ENCODE measurements at places on chromosomes 3 and 15.

DNA sequence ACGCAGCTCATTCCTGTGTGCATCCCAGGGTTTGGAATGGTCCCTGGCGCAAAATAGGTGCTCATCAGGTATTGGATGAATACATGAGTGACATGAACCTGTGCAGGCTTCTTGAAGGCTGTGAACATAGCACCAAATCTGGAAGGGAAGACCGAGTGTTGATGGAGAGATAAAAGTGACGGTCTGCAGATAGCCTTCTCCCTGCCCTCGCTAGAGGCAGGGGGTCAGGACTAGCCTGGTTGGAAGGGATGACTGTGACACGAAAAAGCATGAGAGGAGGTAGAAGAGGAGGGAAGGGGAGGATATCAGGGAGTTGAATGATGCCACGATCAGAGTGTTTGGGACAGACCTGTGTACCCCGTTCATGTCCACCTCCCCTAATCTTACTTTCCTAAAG, 267.1 kb downstream of the XXYLT1 start:
- no peak for DNase-seq

DNA sequence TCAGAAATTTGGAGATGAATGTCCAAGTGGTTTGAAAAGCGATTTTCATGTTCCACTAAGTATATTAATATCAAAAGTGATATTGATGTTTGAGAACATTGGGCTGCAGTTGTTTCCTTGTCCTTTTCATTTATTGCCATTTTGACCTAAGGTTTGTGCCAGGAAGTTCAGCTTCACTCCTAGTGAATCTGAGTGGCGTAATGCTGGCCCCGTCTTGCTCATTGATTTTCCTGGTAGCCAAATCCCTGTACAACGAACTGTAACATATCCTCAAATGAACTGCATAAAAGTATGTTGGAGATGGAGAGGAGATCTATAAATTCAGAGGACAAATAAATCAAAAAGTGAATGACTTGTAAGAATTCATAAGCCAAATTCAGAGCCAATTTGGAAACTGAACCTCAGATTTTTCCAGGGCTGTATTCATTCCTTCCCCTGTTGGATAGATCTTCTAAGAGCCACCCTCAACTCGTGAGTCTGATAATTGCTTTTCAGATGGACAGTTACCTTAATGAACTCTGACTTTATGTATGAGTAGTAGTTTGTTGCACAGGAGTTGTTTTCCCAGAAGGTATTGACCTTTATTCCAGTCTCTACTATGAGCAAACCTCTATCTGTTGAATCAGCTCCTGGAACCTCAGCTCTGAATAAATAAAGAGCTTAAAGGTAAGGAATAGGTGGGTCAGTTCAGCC, 72.8 kb downstream of the ITPR1 start:
- no peak for DNase-seq

DNA sequence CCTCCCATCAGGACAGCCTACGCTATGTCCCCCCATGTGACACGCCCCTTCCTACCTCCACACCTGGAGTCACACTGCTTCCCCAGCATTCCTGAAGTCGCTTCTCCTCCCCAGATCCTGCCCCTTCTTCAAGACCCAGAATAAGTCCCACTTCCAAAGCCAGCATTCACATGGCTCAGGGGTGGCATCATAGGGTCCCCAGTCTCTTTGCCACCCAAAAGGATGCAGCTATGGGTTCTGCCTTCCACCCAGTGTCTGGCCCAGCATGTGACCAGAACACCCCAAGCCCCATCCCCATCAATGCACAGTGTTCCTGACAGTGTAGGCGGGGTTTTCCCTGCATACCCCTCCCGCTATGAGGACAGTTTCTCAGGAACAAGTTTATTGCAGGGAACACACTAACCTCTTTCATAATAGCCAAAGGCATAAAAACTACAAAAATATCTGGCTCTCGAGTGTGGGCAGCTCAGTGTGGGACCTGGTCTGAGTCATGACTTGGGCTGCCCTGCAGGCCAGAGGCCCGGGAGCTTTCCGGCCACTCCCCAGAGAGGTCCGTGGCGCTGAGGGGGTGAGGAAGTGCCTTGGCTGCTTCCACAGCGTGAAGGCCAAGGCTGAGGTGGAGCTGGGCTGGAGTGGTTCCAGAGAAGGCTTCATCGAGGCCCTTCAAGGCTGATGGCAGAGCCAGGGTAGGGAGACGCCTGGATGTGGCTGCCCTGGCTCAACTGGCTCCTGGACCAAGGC, 5.8 kb downstream of the ISLR start:
- DNase-seq: no peak

DNA sequence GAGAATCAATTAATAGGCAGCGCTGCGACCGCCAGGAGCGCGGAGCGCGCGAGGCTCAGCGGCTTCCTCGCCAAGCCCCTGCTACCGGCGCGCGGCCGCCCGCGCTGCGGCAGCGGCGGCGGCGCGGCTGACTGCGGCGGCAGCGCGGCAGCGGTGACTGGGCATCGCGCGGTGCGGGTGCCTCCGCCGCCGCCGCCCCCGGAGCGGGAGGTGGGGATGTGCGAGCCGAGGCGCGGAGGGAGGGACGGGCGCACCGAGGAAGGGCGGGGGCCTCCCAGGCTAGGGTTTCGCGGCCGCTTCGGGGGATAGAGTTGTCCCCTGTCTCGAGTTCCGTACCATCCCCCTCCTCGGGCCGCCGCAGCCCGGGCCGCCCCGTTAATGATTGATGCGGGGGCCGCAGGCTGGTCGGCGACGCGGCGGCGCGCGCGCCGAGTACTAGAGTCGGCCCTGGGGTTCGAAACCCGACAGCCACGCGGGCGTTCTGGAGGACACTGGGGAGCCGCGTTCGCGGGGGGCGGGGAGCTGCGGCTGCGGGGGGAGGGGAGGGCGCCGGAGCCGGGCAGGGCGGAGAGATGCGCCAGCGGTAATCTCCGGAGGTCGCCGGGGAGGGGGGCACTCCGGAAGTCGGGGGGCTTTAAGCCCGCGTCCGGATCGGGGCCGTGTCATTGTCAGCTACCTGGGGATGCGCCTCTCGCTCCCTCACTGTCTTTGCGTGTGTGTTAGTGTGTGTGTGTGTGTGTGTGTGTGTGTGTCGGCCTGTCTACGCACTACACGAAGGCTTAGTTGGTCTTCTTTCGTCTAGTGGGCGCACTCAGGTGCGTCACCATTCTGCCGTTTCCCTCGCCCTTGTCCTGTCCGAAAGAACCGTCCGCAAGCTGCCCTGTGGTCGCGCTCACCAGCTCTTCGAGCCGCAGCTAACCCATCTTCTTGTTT, at the start of gene PAQR9:
TSS of gene PAQR9 (minus strand) at position 159 of the 933 bp plus-strand sequence. CDS start 338 bp downstream, outside the sequence.
- DNase-seq: no peak

DNA sequence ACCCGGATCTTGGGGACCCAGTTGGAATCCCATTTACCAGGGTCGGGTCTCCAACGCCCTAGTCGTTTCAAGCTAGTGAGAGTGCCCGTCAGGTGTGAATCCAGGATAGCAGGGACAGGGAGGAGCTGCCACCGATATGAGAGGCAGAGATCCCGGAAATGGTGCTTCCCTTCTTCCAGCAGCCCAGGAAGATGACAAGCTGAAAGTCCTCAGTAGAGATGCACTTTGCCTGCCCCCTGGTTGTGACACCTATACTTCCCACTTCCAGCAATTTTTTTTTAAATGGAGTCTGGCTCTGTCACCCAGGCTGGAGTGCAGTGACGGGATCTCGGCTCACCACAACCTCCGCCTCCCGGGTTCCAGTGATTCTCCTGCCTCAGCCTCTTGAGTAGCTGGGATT, 503.0 kb downstream of the NTRK3 start:
- no peak for DNase-seq

- DNase-seq: no peak
These were observed 31.7 kb upstream of the PLSCR5 start for GRCh38 chr3:146636881-146637280.

DNA sequence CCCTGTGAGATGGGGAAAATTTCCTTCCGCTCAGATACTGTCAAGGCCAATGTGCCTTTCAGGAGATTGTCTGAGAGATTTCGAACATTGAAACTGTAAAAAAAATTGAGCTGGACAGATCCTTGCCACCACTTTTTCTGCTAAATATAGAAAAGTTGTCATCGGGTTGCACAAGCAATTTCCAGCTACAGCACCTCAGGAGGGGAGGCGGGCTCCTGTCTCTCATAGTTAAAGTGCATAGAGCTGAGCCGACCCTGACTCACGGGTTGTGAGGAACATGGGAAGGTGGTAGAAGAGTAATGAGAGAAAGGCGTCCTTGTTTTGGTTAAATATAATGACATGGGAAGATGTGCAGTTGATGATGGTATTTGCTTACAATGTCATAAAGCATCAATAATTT, 160.6 kb upstream of the ICE2 start:
- DNase-seq: no peak

- no peak for DNase-seq
These were observed 160.3 kb downstream of the ANXA2 start for GRCh38 chr15:60237446-60237845.

DNA sequence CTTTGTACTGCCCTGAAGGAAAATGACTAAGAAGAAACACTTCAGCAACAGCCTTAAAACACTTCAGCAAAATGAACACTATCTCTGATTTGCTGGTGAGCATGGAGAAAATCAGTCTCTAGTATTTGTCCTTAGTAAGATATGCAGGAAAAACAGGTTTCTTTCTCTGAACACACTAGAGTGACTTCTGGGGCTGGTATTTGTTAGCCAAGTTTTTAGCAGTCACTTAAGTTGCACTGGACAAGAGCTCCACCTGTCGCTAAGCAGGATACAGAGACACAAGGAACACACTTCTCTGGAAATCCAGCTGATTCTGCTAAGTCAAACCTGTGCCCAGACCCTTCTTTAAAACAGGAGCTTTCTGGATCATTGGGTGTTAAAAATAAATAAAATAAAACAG, 65.3 kb downstream of the CHAC1 start:
- DNase-seq: no peak

- no peak for DNase-seq
These were observed 19.8 kb downstream of the CMTM7 start for GRCh38 chr3:32411442-32411841.

DNA sequence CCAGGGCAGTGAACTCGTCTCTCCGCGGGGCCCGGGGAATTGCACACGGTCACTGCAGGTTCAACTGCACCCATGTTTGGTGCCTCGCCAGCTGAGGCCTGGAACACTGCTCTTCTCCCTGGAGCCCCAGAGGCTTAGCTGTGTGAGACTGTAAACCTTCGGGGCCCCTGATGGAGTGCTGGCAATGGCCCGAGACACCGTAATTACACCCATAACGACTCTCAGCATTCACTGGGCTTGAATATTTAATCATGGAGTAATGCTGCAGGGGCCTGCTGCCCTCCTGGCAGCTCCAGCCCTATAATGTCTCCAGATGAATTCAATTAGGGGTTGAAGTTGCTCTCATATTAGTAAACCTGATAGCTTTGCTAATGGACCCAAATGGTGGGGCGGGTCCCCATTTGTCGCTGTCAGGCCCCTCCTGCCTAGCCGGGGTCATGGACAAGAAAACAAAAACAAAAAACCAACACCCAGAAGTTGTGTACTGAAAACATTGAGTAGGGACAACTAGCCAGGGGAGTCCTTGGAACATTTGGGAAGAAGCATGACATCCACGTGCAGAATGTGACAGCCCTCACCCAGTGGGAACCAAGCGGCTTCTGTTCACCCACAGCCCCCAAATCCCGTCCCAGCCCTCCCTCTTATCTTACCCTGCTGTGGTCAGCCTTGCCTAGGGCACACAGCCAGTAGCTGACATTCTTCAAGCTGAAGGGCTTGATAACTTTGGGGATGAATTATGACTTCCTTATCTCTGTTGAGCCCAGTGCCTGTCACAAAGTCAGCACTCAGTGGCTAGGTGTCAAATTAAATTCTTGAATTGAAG, 74.3 kb upstream of the SCN5A start:
- DNase-seq: no peak

DNA sequence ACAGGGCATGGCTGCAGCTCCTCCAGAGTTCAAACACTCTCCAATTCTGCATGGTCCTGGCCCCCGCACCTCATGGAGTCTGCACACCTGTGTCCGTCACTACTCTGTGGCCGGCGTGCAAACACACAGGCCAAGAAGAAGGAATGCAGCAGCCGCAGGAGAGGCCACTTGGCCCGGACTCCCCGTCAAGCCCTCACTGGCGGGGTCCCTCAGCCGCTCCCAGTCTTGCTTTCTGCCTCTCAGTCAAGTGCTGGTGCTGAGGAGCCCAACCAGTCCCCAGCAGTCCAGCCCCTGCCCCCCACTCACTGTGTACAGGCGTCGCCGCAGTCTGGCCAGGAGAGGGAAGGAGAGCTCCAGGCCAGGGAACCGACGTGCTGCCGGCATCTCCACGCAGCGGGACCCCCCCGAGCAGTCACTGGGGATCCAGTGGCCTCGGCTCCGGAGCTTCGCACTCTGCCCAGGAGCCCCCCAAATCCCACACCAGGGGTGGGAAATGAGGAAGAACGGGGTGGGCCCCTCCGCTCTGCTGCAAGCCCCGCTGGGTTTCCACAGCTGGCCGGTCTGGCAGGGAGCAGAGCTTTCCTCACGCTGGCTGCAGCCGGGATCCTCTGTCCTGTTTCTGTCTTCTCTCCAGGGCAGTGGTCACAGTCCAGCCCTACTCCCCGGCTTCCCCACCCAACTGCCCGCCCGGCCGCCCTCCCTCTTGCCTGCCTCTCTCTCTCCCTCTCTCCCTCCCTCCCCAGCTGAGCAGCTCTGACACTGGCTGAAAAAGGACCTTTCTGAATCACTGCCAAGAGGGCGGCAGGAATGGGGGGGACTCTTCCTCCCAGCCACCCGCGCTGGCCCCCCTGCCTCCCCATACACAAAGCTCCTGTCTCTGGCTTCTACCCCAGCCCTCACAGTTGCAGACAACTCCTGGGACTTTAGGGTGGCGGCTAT, 16.0 kb downstream of the TNK2 start:
- DNase-seq: no peak

- DNase-seq: no peak
These were observed 141.9 kb upstream of the TNIK start for GRCh38 chr3:171602072-171602471.

GRCh38 chr3:56303487-56303886, 164.8 kb downstream of the ERC2 start:
- no peak for DNase-seq

GRCh38 chr3:37800022-37800551, 61.6 kb upstream of the CTDSPL start:
- no peak for DNase-seq

GRCh38 chr3:138898301-138898700, 48.6 kb downstream of the FOXL2 start:
- no peak for DNase-seq

DNA sequence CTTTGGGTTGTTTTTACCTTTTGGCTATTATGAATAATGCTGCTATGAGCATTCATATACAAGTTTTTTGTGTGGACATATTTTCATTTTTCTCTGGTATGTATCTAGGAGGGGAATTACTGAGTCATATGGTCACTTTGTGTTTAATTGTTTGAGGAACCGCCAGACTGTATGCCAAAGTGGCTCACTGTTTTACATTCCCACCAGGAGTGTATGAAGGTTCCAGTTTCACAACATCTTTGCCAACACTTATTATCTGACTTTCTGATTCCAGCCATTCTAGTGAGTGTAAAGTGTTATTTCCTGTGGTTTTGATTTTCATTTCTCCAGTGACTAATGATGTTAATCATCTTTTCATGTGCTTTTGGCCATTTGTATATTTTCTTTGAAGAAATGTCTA, 51.8 kb downstream of the CMTM7 start:
- DNase-seq: no peak

DNA sequence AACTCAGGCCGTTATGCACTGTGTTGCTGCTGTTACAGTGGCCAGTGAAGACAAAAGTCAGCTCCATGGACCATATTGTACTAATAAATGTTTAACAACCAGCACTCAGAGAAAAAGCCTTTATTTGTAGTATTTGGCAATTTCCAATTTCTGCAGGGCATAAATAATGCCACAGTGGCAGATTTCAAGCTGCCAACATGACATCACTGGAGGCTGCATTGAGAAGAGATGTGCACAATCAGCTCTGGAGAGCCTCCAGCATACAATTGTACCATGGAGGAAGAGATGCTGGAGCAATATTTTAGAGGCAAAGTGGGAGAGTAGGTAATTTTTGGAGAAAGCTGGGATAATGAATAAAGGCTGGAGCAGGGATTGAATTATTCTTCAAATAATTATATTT, 9.7 kb upstream of the ALCAM start:
- no peak for DNase-seq
